NCI-H1092 (cell line): ENCODE measurements at places on chromosomes 4 and X.

GRCh38 chr4:113317523-113317922 lies 268.1 kb downstream of the ANK2 start:
- no peak for DNase-seq

DNA sequence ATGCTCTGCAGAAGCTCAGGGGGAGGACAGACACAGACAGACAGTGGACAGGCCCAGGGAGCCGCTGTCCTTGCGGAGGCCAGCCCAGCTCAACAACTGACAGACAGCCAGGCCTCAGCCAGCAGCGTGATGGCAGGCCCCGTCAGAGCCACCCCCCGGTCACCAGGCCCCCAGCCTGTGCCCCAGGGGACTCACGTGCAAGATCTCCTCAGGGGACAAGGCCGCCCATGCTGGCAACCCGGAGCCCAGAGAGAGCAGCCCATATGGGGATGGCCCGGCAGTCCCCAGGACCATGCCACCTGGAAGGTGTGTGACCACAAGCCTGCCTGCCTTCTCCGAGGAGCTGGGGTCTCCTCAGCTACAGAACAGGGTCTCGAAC lies 28.0 kb upstream of the MXD4 start:
- no peak for DNase-seq

- no peak for DNase-seq
Measured at GRCh38 chr4:129346036-129346435, 250.1 kb downstream of the C4orf33 start.

DNA sequence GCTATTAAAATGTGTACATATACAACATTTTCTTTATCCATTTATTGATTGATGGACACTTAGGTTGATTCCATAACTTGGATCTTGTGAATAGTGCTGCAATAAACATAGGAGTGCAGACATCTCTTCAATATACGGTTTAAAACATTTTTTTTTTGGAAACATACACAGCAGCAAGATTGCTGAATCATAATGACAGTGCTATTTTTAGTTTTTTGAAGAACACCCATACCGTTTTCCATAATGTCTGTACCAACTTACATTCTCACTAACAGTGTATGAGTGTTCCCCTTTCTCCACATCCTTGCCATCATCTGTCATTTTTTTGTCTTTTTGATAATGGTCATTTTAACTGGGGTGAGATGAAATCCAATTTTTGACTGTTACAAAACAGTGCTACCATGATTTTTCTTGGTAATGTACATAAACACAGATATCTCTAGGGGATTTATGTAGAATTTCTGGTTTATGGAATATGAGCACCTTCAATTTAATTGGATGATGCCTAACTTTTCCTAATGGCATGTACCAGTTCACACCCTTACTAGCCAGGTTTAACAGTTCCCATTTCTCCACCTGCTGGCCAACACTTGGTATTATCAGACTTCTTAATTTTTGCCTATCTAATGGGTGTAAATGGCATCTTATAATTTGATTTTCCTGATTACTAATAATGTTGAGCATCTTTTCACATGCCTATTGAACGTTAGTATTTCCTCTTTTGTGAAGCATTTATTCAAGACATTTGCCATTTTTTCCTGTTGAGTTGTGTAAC lies 21.0 kb upstream of the TMSB15B start:
- DNase-seq, result no peak

- DNase-seq, result no peak
Measured at GRCh38 chr4:40224432-40224831, 27.6 kb downstream of the RHOH start.

DNA sequence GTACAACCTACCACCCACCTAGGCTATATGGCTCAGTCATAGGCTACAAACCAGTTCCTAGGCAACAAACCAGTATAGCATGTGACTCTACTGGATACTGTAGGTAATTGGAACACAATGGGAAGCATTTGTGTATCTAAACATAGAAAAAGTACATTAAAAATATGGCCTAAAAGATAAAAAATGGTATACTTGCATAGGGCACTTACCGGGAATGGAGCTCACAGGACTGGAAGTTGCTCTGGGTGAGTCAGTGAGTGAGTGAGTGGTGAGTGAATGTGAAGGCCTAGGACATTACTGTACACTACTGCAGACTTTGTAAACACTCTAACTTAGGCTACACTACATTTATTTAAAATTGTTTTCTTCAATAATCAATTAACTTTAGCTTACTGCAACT lies 139.2 kb upstream of the RBPJ start:
- no peak for DNase-seq

DNA sequence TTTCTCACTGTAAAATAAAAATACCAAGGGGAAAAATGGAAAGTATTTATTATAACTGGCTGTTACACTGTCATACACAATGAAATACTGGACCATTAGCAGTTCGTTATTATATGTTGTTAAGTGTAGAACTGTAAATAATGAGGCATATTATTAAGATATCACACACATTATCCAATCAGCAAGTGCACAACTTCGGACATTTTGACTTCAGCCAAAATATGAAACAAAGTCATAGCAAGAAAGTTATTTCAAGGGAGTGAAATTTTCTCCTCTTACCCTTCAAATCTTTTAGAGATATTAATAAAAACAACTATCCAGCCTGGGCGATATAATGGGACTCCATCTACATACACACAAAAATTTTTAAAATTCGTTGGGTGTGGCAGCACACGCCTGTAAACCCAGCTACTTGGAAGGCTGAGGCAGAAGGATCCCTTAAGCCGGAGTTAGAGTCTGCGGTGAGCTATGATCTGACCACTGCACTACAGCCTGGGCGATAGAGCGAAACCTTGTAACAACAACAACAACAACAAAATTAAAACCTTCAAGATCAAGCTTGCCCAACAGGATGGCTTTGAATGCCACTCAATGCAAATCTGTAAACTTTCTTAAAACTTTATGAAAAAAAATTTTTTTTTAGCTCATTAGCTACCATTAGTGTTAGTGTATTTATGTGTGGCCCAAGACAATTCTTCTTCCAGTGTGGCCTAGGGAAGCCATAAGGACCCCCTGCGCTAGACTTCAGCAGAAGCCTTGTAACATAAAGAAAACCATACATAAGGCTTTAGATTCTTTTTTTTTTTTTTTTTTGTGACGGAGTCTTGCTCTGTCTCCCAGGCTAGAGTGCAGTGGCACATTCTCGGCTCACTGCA lies 1.3 kb upstream of the CISD2 start:
- DNase-seq, result no peak

DNA sequence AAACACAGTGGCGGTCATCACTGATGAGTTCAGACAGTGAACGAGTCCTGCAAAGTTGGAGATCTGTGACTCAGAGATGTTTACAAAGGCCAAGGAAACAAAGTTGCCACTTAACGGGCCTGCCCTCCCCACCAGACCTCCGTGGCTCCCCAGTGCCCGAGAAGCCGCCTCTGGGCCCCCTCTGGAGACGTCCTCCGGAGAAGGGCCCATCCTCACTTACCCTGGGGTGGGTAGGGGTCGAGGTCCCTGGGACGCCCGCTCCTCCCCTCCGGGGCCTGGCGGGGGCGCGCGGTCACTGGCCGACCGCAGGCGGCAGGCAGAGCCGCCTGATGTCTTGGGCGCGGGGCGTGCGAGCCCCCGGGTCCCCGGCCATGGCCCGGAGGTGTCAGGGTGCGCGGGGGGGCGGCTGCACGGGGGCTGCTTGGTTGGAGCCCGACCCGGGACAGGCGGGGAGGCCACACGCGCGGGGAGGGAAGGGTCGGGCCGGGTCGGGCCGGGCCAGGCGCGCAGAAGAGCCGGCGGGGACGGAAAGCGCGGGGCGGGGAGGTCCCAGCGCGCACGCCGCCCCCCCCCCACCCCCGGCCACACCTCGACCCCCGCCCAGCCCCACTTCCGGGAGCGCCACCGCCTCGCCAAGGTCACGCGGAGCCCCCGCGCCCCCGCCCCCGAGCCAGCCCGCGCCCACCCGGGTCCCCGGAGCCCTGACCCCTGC lies 529 bp downstream of the DHRSX start:
- DNase-seq, result no peak

DNA sequence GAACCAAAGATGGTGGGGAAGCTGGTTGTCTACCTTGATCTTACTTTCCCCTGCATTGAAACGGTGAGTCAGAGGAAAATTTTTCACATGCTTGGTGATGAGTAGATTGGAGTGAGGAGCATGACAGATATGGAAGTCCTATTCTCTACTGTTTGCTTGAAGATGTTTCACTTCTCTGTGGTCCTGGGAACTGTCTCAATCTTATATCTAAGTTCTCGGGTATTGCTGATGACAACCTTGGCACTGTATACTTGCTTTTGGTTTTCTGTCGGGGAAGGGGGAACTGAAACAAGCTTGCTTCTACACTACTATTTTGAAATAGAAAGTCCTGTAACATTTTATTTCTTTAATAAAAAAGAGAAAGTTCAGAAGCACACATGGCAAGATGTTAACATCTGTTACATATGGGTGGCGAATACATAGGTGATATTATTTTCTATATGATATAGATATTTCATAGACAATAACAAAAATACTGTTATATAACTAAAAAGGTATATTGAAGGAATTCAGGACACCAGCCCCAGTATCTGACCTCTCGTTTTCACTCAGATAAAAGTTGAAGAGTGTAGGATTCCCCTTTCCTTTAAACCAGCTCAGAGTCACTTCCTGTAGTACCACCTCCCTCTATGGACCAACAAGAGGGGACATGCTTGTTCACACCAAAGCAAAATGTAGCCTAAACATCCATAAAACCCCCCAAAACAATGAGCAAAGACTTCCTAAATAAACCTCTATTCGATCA lies 88.8 kb downstream of the FMR1NB start:
- no peak for DNase-seq

GRCh38 chr4:109801895-109802319 lies at the start of gene CFI:
CFI (minus strand) TSS chr4:109801999; CDS start chr4:109801971, 28 bp downstream.
- no peak for DNase-seq

- no peak for DNase-seq
Measured at GRCh38 chrX:53262918-53263394, 18.4 kb downstream of the IQSEC2 start.

- no peak for DNase-seq
Measured at GRCh38 chrX:115966920-115967319, 203.6 kb upstream of the AGTR2 start.

GRCh38 chrX:71095033-71095432 lies 618 bp upstream of the FOXO4 start:
- no peak for DNase-seq

DNA sequence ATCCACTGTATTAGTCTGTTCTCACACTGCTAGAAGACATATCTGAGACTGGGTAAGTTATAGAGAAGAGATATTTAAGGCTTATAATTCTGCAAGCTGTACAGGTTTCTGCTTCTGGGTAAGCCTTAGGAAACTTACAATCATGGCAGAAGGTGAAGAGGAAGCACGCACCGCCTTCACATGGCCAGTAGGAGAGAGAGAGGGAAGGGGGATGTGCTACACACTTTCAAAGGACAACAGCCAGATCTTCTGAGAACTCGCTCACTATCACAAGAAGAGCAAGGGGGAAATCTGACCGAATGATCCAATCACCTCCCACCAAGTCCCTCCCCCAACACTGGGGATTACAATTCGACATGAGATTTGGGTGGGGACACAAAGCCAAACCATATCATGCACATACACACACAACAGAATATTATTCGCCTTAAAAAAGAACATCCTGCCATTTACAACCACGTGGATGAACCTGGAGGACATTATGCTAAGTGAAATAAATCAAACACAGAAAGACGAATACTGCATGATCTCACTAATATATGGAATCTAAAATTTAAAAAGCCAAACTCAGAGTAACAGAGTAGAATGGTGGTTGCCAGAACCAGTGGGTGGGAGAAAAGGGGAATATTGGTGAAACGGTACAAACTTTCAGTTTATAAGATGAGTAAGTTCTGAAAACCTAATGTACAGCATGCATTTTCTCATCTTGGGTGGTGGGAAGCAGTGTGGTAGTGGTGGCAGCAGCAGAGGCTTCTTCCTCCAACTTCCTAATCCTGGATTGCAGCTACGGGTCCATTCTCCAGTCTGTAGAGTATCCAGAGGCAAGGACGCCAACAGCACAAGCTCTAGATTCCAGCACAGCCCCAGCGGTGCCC lies 12.8 kb downstream of the FRYL start:
- no peak for DNase-seq

DNA sequence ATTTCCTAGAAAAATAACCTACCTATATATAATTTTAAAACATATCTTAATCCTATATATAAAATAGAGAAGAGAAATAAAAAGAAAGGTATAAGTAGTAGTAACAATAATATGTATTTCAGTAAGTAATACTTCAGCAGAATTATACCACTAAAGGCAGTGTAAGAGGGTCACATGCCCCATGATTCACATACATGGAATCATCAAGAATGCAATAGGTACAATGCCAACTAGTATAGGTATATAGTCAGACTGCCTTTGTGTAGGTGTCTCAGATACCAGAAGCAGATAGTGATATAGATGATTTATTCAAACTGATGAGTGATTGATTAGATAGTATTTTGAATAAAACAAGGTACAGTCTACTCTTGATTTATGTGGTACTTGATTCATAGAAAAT lies 9.4 kb downstream of the AIMP1 start:
- DNase-seq, result no peak

GRCh38 chr4:73417973-73418372 lies 13.9 kb downstream of the ALB start:
- DNase-seq, result no peak

- DNase-seq, result no peak
Measured at GRCh38 chr4:107906458-107907100, 24.8 kb upstream of the CYP2U1 start.

DNA sequence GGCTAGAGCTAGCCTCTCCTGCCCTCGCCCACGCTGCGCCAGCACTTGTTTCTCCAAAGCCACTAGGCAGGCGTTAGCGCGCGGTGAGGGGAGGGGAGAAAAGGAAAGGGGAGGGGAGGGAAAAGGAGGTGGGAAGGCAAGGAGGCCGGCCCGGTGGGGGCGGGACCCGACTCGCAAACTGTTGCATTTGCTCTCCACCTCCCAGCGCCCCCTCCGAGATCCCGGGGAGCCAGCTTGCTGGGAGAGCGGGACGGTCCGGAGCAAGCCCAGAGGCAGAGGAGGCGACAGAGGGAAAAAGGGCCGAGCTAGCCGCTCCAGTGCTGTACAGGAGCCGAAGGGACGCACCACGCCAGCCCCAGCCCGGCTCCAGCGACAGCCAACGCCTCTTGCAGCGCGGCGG lies at the start of gene AR:
TSS of gene AR (plus strand) at position 204 of the 400 bp plus-strand sequence. CDS start 1,126 bp downstream, outside the sequence.
- no peak for DNase-seq

GRCh38 chr4:3305610-3306371 lies 13.0 kb downstream of the RGS12 start:
- DNase-seq, result no peak

- no peak for DNase-seq
Measured at GRCh38 chr4:151604238-151604637, 156.6 kb downstream of the GATB start.

DNA sequence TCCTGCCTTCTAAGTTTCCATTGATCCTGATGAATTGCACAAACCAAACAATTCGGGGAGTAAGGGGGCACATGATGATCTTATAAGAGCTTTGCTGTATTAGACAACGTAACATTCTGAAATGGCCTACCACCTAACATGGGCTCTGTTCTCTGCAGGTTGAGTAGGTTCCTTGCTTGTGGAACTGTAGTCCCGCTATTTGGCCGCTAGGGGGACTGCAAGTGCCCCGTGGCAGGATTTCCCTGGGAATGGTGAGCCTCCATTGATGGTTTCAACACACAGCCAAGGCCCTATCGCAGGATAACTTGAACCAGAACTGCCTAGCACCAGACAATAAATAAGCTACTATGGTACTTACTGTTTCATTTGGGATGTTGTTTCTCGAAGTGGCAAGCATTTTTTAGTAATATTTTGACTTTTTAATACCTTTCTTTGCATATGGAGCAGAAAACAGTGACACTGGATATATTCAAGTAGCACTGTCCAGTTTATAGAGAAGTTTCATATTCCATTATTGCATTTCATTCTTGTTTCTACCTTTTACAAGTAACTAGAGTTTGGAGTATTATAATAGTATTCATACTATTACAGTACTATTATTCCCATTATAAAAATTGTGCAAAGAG lies 11.9 kb downstream of the AR start:
- no peak for DNase-seq
